ENCODE measurements at places on chromosomes 5 and 9.
A peak's percentile ranks its signal among the peaks of the same experiment; 100 is the strongest.

GRCh38 chr9:90092508-90092907 lies 487.7 kb downstream of the GADD45G start:
- no peak for DNase-seq

GRCh38 chr5:143180751-143181150 lies 222.7 kb downstream of the NR3C1 start:
- DNase-seq, result no peak

- DNase-seq, result peak; percentile 89
Measured at GRCh38 chr5:136642976-136643375, 277.6 kb upstream of the TRPC7 start.

GRCh38 chr5:3780907-3781306 lies 185.3 kb downstream of the IRX1 start:
- no peak for DNase-seq

DNA sequence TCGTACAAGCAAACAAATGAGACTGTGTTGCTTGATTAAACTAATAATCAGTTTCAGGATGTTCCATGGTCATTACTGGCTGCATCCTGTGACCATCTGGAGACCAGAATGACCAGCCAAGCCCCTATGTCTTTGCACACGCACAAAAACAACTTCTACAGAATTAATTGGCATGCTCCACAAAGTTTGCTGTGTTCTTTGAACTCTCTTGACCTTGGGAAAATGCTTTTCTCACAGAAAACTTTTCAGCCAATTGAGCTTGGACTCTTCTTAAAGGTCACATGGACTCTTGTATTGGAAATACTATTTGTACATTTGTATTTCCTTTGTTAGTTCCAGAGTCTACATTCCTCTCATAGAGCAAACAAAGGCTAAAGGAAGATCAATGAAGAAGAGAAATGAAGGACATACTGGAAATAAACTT lies 147.8 kb downstream of the ARRDC3 start:
- no peak for DNase-seq

DNA sequence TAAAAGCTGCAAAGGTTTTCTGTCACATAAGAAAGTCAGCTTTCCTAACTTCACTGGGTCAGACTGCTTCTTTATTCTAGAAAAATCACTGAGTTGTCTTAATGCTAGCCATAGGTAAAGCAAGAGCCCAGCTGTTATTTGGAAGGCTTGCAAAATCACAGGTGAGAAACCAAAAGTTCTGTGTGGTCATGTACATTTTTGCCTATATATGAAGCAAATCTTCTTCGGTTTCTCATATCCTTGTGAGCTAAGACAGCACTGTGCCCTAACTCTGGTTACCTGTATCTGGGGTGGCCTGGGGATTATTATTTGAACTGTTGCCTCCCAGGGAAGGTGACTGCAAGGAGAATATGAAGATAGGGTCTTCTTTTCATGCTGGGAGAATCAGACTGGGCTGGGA lies 444.9 kb upstream of the CLINT1 start:
- DNase-seq, result no peak

- no peak for DNase-seq
Measured at GRCh38 chr9:86351880-86352279, 2.3 kb downstream of the TUT7 start.

- DNase-seq, result no peak
Measured at GRCh38 chr9:123267481-123268198, 746 bp downstream of the STRBP start.
